ENCODE measurements at places on chromosomes 5 and 9.

DNA sequence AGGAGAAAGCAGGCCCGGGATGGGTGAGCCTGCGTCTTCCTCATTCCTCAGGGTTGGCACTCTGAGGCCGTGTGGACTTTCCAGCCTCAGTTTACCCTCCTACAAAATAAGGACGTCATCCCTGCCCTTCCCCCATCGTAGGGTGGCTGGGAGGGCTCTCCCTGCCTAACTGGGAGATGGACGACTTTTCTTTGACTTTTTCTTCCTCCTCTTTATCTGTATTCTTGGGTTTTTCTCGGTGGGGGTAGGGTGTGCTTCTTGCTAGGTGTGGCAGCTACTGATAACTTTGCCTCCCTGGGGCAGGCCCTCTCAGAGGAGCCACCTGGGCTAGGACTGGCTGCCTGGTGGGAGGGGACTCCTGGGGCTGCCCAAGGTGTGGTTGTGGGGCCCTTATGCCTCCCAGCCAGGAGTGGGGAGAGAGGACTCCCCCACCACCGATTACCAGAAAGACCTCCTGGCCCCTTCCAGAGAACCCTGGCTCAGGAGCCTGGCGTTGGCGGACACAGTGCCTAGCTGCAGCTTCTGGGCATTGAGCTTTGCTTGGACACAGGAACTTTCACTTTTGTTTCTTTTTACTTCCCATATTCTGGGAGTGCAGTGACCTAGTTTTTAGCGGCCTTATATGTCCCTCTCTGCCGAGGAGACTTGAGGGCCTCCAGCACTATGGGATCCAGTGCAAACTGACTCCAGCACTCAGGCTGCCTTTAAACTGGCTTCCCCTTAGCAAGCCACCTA, 6.1 kb downstream of the GLIPR2 start:
- no peak for DNase-seq

- peak; percentile 11 for DNase-seq
Measured at GRCh38 chr5:69368458-69369339, 621 bp downstream of the AK6 start.

DNA sequence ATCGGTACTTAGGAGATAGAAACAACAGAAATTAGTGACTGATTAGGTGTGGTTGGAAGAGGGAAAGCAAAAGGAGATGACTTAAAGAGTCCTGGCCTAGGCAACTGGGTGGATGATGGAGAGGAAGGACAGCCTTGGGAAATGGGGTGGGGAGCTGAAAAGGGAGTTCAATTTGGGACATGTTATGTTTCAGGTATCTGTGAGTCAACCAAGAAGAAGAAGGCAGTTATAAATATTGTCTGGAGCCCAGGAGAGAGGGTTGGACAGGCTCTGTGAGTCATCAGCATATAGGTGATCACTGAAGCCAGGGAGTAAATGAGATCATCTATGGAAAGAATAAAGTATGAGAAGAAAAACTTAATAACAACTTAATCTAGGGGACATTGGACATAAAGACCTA, 357.7 kb downstream of the NPR3 start:
- no peak for DNase-seq

GRCh38 chr9:83583151-83584014, 39.6 kb upstream of the IDNK start:
- DNase-seq = peak; percentile 40

- DNase-seq = peak; percentile 38
Measured at GRCh38 chr5:38994324-38994927, 79.8 kb downstream of the RICTOR start.

GRCh38 chr5:113548396-113548795, 34.9 kb downstream of the YTHDC2 start:
- DNase-seq = no peak

GRCh38 chr5:3592298-3592697, 3.3 kb upstream of the IRX1 start:
- no peak for DNase-seq

DNA sequence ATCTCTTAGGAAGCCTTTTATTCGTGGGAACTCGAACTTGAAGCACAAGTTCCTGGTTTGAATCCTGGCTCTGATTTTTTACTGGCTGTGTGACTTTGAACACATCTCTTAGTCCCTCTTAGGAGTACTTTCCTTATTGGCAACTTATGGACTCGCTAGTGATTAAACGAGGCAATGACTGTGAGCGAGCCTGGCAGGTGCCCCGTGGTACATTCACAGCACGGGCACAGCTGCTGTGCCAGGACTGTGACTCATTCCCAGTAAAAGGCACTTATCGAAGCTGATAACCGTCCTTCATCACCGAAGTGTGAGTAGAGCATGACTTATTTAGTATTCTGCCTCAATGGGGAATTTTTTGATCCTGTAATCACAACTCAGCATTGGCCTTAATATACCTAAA, 22.7 kb downstream of the CFAP90 start:
- no peak for DNase-seq

DNA sequence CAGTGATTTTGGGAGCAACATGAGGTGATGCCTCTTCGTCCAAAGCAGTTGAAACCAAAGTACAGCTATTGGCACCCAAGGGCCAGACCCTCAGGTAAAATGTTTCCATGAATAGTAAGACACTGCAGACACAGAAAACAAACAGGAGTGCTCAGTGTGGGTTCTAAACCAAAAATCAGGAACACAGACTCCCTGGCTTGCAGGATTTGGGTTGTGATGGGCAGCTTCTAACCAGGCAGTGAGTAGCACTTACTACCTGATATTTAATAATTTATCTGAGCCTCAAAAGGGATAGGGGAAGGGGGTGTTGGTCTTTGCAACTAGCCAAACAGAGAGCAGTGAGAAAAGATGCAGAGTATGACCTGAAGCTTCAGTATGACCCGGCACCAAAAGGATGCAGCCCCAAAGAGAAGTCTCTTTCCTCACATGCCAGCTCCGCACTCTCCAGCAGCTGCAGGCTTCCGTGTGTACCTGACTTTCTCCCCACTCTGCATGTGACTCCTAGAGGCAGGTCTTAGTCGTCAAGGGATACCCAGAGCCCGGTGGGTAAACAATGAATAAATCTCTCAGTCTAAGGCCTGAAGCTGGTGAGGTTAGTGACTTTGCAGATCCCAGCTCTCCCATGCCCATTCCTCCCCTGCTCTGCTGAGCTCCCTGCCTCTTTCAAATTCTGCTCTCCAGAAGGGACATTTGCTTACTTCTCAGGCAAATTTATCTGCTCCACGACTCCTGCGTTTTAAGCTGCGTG, 105.4 kb upstream of the SPOCK1 start:
- no peak for DNase-seq

DNA sequence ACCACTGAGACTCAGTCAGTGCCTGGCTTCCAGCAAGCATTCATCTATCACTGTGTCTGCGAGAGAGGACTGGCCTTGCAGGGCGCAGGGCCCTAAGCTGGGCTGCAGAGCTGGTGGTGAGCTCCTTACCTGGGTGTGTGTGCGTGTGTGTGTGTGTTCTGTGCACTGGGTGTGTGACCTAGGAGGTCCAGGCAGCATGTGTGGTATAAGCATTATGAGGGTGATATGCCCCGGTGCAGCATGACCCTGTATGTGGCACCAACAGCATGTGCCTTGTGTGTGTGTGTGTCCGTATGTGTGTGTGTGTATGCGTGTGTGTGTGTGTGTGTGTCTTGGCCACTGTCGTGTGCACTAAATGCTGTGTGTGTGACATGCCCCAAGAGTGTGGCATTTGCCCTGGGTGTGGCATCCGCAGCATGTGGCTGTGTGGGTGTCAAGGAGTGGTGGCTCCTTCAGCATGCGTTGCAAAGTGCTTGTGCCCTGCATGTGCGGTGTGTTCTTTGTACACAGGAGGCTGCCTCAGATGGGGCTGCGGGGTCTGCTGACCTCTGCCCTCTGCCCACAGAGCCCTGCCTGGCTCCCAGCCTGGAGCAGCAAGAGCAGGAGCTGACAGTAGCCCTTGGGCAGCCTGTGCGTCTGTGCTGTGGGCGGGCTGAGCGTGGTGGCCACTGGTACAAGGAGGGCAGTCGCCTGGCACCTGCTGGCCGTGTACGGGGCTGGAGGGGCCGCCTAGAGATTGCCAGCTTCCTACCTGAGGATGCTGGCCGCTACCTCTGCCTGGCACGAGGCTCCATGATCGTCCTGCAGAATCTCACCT, 3.3 kb downstream of the FGFR4 start:
- DNase-seq = no peak

- no peak for DNase-seq
Measured at GRCh38 chr5:67375606-67376005, 179.0 kb upstream of the CD180 start.

- no peak for DNase-seq
Measured at GRCh38 chr5:36073595-36074216, 7.0 kb upstream of the UGT3A2 start.

Data from astrocyte of the cerebellum (primary cell).